Chondrocyte (in vitro differentiated cells): ENCODE measurements at places on chromosomes 11 and 22.

GRCh38 chr11:12089473-12089872 lies 20.9 kb upstream of the MICAL2 start:
- no peak for DNase-seq

DNA sequence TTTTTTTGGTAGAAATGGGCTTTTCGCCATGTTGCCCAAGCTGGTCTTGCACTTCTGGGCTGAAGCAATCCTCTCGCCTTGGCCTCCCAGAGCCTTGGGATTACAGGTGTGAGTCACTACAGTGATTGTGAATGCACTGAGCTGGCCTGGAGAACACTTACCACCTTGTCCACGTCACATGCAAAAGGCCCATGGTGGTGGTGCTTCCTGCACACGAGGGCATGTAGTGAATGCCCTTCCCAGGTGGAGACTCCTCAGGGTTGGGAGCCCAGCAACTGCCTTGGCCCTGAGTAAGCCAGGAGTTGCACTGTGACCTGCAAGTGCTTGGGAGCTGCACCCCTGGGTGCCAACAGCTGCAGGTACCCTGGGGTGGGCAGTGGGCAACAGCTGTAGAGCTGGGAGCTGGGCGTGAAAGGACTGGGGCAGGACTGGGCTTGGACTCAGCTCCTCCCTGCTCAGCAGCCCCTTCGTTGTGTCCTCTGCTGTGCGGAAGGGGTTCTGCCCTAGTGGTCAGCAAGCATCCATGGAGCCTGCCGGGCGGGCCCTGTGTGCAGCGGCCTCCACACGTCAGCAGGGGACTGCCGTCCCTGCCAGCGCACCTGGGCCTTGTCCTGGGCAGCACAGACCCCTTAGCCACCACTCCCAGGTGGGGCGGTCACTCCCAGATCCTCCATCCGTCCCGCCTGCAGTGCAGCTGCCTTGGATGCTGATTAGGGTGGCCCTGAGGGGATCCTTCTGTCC lies 9.3 kb upstream of the ADORA2A start:
- DNase-seq = peak; percentile 92

DNA sequence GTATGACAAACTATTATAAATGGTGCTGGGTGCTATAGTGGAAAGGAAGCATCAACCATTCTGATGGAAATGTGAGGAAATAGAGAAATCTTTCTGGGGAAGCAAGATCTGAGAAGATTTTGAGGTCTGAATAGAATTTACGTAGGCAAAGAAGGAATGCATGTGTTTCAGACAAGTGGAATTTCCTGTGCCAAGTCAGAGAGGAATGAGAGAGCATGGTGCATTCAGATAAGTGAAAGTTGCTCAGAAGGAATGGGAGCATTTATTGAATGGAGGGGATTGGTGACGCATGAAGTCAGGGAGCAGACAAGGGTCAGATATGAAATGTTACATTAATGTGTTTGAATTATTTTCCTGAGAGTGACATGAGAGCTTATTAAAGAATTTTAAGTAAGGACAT lies 725.5 kb downstream of the METTL15 start:
- DNase-seq = no peak

GRCh38 chr11:60889869-60890311 lies 16.5 kb downstream of the PRPF19 start:
- DNase-seq = no peak

DNA sequence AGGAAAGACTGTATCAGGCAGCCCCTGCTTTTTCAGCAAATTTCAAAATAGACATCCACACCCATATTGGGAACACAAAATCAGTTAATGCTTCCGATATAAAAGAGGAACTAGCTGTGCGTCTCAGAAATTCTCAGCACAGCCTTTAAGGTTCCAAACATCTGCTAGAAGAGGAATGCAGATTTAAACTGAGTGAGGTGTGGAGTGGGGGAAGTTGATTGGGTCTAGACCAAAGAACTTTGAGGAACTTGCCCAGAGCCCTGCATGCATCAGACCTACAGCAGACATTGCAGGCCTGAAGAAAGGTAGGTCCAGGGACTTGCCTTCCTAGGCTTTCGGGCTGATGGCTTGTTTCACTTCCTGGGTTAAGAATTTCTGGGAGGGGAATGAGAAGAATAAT lies at the start of gene MS4A4A:
Gene MS4A4A (plus strand): TSS at position 255 of the 400 bp plus-strand sequence. CDS start 10 bp downstream, at position 265.
- DNase-seq = no peak

DNA sequence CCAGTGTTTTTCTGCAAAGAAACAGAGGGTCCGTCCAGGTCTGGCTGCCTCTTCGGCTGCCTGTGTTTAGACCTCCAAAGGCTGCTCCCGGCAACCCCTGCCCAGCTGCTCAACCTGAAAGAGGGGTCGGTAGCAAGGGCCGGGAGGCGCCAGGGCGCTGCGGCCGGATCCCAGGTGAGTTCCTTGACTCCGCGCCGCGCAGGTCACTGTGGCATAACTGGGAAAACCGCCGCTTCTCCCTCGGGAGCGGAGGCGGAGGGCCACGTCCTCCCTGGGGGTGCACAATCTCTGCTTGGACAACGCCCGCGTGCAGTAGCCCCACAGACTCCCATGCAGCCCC lies 1.0 kb upstream of the BRSK2 start:
- DNase-seq = no peak

DNA sequence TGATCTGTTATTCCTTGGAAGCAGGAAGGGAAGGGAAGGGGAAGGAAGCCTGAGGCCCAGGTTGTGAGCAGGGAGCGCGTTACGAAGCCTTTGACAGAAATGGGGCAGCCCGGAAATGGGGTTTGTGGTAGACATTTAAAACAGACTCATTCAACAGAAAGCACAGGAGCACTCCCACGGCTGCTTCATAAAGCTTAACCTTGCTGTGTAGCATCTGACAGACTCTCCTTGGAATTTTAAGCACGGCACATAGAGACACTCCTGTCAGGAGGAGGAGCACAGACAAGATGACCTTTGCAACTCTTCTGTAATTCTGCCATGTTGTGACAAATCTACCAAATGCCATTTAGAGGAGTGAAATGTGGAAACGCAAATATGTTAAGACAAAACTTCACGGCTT lies 131.6 kb downstream of the FBXO7 start:
- no peak for DNase-seq

DNA sequence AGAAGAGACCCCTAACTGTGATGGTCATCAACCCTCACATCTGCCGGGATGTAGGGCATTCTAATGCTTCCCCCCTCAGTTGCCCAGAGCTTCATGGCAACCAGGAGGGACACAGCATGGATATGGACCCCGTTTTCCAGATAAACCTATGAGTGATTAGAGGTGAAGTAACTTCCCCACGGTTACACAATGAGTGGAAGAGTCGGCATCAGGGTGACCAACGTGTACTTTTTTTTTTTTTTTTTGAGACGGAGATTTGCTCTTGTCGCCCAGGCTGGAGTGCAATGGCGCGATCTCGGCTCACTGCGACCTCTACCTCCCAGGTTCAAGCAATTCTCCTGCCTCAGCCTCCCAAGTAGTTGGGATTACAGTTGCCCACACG lies 25.0 kb downstream of the TXN2 start:
- no peak for DNase-seq

GRCh38 chr22:28955817-28956216 lies 72.4 kb downstream of the ZNRF3 start:
- no peak for DNase-seq

DNA sequence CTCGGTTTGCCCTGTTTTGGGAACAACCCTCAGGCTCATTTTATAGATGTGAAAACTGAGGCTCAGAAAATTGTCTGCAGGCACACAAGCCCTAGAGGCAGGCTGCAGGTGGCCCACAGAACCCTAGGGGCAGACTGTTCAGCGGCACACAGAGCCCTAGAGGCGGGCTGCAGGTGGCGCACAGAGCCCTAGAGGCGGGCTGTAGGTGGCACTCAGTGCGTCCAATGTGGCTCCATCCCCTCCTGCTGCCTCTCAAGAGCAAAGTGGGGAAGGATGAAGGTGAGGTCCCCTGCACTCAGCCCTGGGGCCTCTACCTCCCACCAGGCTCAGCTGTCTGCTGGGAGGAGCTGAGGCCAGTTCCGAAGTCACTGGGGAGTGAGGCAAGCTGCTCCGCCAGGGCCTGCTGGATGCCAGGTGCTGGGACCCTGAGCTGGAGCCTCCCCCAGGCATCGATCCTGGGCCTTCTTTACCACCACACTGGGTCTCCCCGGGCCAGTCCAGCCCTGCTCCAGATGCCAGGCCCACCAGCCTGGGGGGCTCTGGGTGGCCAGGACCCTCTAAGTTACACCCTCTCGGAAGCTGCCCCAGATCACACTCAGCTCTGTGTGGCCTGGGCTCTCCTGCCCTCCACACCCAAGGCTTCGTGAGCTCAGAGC lies 2.3 kb downstream of the ACY3 start:
- no peak for DNase-seq

DNA sequence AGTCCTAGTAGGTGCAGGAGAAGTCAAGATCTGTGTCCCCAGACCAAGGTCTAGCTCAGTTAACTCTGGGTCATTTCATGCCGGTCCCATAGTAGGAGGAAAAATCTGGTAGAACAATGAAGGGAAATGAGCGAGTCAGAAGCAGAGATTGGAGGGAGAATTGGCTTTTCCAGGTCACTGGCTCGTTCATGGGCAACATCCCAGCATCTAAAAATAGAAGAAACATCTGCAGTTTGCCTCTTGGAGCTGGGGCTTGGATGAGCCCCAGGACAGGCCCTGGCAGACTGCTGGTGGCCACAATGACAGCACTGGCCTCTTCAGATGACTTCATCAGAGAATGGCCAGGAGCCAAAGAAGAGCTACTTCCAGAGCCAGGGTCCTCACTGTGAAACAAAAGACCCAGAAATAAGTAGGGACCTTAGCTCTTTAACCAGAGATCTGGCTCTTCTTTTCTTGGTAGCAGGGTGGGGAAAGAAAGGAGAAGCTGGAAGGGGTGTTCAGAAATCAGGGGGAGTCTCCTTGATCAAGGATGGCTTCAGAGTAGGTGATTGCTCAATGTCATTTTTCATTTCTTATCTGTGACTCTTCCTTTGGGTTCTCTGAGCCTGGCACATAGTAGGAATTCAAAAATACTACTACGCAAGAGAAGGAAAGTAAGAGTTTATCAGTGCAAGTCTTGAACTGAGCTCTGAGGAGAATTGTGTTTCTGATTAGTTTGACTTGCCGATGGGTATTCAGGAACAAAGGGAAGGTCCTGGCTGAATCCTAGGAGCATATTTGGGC lies 102.6 kb downstream of the TMPRSS5 start:
- DNase-seq = no peak

DNA sequence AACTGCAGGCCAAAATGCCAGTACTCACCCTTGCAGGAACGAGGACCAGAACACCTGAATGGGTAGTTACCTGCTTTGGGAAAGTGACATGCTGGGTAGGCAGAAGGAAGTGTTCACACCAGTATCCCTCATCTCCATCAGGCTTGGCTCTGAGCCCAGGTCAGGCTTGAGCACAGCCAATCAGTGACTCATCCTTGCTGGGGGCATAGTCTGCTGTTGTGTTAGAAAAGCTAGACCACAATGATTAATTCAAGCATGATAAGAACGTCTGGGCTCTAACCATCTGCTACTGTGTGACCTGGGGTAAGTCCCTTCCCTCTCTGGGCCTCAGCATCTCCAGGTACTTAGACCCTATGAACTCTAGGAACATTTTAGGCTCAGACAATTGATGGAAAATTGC lies 450.4 kb downstream of the MIAT start:
- DNase-seq = no peak

DNA sequence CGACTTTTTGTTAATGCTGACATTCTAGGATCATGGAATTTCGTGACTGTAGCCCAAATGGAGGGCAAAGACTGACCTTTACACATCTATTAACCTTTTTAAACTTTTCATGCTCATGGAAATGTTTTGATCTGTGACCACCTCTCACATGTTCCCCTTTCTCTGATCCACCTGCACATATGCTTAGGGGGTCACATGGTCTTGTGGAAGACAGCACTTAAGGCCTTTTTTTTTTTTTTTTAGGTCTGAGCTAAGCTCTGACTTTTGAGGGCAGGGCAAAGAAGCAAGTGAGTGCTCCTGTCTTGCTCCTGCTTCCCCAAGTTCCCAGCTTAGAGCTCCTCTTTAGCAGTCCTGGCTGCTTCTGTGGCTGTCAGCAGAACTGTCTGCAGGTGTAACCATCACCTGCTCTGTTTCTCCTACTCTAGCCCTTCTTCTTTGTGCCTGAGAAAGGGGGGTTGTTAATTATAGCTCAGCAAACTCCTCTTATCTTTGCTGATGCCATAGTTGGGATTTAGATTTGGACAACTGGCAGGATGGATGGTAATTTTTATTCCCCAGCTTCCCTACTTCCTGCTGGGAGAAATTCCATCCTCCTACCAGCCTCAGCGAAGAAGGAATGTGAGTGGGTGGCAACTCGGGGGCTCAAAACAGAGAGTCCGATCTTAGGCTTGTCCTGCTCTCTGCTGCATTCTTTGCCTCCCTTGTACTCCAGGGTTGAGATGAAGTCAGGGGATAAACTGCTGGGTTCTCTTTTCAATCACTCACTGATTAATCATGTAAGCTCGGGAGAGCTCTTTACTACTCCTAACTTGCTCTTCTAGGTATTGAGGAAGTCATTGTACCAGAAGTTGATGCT lies 64.4 kb downstream of the GRAMD1B start:
- DNase-seq = no peak

GRCh38 chr11:77120571-77120970 lies 7.5 kb upstream of the MYO7A start:
- DNase-seq = no peak

DNA sequence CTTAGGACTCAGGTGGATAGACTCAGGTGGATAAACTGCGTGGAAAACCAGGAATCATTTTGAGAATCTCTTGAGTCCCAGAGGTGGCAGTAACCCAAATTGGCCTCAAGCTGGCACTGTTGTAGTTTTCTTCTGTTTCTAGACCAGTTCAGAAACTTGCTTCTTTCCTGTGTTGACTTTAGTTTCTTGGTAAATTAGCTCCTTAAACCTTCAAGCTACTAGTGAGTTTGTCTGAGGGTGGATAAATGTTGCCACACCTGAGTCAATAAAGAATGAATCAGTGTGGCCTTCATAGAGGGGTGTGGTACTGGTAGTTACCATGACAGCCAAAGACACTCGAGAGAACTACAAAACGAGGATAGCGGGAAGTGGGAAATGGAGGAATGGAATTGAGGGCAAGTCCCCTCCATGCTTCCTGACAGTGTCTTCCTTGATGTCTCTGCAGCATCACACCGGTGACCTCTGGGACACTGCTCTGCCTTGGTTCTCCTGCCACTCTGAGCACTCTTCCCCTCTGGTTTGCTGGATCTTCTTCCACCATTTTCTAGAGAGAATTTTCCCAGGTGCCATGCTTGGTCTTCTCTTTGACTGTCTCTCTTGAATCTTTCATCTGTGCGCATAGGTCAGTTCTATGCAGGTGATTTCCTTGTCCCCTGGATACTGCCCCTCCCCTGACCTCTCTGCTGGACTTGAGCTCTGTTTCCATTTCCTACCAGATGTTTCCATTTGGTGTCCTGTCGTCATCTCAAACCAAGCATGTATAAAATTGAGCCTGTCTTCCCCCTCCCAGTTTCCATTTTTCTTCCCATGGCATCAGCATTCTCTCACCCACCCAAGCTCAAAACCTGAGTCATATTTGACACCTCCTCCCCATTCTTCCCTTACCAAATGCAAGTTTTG lies 7.2 kb downstream of the POLD4 start:
- no peak for DNase-seq

DNA sequence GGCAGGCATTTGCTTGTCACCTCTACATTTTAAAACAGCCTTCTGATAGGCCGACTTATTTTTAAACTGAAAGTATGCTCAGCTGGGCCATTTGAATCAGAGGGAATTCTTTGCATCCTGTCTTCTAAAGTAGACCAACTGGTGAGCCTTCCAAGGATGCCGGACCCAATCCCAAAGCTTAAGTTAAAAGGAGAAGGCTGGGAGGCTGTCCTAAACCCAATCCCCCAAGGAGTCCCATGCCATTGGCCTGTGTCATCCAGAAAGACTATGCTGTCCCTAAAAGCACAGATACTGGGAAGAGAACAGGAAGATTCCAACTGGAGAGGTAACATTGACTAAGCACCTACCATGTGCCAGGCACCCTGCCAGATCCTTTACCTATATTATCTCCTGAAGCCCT lies 18.0 kb downstream of the TENM4 start:
- DNase-seq = no peak

- DNase-seq = no peak
Measured at GRCh38 chr11:69799097-69799496, 20.1 kb downstream of the FGF3 start.
